CD4-positive, alpha-beta T cell treated with Interleukin-6 at 100 ng/mL for 8 hours (primary cell): ENCODE measurements at places on chromosomes 3 and 15.

GRCh38 chr3:10354361-10355015 lies 33.6 kb upstream of the SEC13 start:
- no peak for DNase-seq

GRCh38 chr3:133152681-133153220 lies 114.6 kb downstream of the TMEM108 start:
- no peak for DNase-seq

DNA sequence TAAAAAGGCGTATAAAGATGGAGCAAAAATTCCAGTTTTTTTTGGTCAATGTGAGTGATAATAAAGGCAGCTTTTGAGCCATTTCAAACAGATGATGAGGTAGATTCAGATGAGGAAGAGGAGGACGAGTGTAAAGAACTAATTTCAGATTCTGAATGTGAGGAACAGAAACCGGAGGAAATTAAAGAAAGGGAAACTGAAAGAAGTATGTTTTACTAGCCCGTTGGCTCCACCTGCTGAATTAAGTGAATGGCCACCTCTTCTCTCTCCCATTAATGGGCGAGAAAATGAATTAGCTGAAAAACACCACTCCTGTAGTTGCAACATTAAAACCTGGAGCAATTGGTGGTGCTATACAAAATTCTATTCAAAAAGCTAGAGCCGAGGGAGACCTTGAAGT lies 55.4 kb downstream of the CYP19A1 start:
- no peak for DNase-seq

DNA sequence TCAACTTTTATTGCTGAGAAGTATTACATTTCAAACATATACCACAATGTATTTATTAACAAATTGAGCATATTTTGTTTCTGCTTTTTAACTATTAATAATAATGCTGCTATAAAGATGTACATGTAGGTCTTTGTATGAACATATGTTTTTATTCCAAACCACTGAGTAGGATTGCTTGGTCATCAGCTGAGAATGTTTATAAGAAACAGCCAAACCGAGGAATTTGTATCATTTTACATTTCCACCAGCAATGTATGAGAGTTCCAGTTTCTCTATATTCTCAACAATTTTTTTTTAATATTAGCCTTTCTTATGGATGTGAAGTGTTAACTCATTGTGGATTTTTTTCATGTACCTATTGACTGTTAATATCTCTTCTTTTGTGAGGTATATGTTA lies 119.5 kb upstream of the MDFIC2 start:
- DNase-seq = no peak

DNA sequence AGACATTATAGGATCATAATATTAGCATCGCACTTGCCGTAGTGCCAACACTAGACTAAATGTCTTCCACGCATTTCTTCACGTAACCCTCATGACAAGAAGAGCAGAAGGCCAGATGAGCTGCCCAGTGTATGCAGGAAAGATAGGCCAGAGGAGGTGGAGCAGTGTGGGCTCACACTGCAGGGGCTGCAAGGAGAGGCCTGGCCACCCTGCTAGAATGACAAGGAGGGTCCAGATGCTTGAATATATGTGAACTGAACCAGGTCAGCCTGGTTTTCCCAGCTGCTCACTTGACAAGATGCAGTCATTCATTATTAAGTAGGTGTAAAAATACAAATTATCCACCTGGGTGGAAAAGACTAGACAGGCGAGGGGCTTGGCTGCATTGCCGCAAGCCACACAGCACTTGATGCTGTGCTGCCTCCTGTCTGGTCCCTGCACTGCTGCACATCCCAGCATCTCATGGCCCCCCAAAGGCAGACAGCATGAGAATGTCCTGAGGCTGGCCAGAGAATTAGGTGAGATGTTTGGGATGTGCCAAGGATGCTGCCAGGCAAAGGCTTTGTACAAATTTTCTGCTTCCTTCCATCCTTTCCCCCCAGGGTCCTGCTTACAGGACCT lies 115.2 kb downstream of the NTRK3 start:
- no peak for DNase-seq

DNA sequence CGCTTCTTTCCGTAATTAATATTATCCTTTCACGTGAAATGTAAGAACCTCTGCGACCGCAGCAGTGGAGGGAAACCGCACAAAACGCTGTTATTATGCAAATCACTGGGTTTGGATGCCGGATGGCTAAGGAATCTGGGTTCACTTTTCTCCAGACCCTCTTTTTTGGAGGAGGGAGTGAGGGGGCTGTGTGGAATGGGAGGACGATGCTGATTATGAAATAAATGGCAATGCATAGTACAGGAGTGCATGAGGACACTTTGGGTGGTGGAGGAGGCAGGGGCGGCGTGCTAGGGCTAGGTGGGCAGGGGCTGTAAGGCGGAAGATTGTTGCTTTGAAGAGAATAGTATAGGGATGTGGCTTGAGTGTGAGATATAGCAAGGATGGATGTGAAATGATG lies 1.8 kb downstream of the CADM2 start:
- DNase-seq = no peak

- no peak for DNase-seq
These were observed 20.1 kb downstream of the TXNRD3 start for GRCh38 chr3:126634803-126635202.

DNA sequence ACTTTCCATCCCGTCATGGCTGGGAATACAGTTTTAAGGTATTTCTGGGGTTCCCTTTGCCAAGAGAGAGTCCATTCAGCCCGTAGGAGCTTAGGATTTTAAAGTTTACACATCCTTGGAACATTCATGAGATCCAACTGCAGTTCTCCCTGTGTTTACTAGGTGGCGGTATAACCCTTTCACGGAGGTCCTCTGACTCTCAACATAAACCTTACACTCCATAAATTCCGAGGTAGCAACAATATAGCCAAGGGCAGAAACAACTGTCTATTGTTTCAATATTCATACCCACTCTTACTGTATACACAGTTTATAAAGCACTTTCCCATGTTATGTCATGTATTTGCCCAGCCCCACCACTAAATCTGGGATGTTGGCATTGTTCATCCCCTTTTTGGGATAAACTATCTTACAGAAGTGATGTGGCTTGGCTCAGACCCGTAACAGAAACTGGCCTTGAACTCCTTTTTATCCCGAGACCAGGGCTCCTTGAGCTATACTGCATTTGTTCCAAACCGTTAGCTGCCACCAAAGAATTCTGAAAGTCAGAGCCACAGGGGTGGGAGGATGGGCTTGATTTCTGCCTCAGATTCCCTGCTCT lies 69.2 kb upstream of the COL6A5 start:
- DNase-seq = no peak

GRCh38 chr3:10356461-10356981 lies 35.6 kb upstream of the SEC13 start:
- no peak for DNase-seq

DNA sequence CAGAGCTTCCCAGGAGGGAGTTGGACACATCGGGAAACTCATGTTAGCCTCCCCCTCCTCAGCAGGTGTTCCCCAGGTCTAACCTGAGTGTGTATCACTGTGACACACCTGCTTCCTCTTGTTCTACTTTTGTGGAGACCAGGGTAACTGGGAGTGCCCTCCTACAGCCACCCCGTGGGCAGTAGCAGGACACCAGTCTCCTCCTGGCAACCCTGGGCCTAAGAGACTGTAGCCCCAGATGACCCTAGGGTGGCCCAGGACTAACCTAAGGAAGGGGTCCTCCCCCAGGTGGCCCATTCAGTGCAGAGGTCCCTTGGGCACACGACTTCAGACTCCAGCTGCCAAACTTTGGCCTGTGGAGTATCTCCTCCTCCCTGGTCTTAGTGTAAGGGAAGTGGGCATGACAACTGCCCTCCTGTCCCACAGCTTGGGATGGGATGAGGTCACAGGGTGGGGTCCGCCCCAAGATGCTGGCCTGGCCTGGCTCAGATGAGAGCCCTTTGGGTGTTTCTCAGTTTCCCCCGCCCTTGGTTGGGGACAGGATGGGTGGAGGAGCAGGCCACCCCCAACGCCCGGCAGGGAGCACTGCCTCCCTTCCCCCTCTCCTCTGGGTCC lies 4.8 kb downstream of the CSK start:
- DNase-seq = no peak

DNA sequence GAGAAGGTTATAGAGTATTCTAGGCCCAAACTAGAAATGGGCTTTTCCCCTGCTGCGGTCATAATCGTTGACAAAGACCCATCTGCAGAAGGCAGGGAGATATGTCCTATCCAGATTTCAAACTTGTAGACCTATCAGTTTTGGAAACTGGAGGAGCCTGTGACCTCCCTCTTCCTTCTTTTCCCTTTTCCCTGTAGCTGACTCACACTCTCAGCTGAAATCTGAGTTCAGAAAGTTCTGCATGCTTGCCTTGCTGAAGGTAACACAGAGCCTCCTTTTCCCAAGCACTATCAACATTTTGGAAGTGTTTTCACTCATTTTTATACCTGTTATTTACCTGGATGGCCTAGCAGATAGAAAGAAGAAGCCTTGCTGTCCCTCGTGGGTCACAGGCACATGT lies 59.1 kb upstream of the PSMD6 start:
- DNase-seq = no peak

DNA sequence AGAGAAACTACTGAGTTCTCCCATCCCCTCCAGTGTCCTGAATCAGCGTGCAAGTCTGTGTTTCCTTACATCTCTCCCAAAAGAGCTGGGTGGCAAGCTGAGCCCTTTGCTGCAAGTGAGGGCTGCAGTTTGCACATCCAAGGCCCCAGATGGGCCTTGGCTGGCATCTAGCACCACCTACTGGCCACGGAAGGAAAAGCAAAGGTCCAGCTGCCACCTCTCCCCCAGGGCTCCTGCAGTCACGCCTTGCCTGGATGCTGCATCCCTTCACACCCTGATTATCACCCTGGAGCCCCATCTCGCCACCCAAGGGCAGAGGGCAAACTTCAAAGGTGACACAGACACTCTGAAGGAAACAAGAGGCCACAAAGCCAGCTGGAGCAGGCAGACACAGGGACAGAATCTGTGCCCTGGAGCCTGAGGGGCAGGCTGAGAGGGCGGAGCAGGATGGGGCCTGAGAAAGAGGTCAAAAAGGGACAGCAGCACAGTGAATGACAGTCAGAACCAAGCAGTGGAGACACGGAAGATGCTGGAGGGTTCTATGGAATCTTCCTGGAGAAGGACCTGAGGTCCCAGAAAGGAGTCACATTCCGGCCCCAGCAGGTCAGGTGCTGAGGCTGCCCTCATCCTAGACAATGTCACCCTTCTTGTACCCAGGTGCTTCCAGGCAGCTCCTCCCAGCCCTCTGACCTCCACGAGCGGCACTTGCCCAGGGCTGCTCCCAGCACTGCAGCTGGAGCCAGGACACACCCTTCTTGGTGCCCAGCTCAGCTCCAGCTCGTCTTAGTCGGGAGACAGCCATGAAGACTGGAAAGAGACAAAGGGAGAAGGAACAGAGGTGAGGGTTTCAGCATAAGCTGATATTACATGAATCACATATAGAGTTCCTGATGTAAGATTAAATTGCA lies 18.3 kb upstream of the NTRK3 start:
- peak; percentile 30 for DNase-seq

GRCh38 chr3:106030627-106030963 lies 161.8 kb upstream of the CBLB start:
- no peak for DNase-seq

GRCh38 chr3:179819379-179819778 lies 166.5 kb downstream of the USP13 start:
- no peak for DNase-seq

- DNase-seq = no peak
These were observed 144.7 kb upstream of the ARRDC4 start for GRCh38 chr15:97815835-97816234.

- DNase-seq = no peak
These were observed 98.4 kb downstream of the NAALADL2 start for GRCh38 chr3:174957551-174958001.

GRCh38 chr3:32325927-32326326 lies 65.7 kb upstream of the CMTM7 start:
- DNase-seq = no peak

DNA sequence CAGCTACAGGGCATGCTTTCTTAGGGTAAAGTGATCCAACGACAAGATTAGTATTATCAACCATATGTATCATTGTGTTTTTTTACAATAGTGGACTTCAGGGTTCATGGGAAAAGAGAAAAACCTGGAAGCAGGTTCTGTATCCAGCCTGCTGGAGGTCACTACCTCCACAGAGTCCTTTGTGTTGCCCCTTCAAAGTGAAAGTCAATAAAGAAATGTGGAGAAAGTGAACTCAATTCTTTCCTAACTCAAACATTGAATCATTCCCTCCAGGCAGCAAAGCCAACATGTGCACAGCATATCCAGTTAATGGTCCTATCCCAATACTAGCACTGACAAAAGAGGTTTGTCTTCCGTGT lies 45.4 kb downstream of the FGF7 start:
- DNase-seq = no peak

GRCh38 chr3:163722405-163722804 lies 1355.9 kb downstream of the SI start:
- DNase-seq = no peak

GRCh38 chr3:161474139-161474538 lies 22.5 kb upstream of the OTOL1 start:
- no peak for DNase-seq

DNA sequence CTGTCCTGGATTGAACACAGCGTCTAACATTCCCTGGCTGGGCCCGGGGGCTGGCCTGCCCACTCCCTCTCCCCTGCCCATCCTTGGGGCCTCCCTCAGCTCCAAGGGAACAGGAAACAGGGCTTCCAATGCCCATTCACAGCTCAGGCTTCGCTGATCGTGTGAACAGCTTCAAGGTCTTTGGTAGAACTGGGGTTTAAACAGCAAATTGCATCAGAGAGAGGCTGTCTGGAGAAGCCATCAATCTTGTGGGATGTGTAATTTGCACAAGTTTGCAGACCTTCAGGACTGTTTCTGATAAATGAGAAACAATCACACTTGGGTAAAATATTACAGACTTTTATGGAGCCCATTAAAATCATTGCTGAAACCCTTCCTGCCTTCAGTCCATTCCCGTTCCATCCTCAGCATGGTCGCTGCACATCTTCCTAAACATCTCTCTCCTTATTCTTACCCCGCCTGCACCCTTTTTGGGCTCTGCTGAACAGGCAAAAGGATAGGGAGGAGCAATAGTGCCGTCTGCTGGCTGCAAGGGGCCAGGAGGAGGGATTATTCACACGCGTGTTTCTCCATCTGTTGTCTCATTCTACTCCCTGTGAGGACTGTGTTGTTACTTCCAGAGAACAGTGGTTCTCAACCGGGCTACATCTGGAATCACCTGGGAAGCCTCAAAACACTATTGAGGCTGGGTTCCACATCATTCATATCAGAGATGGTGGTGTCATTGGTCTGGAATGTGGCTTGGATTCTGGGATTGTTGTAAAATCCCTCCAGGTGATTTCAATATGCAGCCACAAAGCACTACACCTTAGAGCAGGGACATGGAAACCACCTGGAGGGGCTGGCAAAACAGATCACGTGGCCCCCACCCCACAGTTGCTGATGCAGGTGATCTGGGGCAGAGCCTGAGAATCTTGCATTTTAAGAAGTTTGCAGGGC lies 116.3 kb downstream of the CLSTN2 start:
- no peak for DNase-seq

GRCh38 chr3:175670557-175670956 lies 811.4 kb downstream of the NAALADL2 start:
- no peak for DNase-seq
